ENCODE measurements at places on chromosomes 5 and 9.

GRCh38 chr5:170554521-170555267 lies 50.9 kb downstream of the KCNIP1 start:
- DNase-seq = no peak

DNA sequence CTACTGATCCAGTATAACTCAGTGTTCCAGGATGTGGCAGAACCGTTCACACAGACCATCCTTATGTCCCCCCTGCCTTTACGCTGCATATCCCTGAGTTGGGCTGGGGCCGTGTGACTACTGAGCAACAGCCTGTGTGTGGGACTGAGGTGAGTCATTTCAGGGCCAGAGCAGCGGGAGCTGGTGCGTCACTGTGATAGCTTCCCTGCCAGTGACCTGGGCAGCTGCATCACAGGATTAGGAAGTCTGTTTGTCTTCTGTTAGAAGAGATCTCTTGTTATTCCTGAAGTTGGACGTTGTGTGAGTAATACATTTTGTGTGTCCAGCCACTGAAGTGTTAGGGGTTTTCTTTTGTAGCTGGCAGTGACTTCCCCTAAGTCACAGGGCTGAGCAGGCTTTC lies 35.6 kb downstream of the TPPP start:
- peak; percentile 77 for DNase-seq

- no peak for DNase-seq
Observed at GRCh38 chr9:3879726-3880505, 354.1 kb upstream of the RFX3 start.

- DNase-seq = no peak
Observed at GRCh38 chr9:93223260-93224180, 39.6 kb downstream of the WNK2 start.

DNA sequence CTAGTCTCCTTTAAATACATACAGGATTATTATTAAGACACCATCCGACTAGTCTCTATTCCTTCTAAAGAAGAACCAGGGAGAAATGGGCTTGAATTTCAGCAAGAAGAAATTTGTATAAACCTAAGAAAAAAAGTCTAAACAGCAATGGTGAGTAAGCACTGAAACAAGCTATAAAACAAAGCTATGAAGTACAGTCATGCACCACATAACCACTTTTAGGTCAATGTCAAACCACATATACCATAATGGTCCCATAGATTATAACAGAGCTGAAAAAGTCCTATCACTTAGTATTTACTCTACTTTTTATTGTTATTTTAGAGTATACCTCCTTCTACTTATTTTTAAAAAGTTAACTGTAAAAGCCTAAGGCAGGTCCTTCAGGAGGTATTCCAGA lies 102.0 kb upstream of the NFIB start:
- peak; percentile 36 for DNase-seq

GRCh38 chr5:139389701-139390638 lies at the start of gene MZB1:
TSS of gene MZB1 (minus strand) at chr5:139389913. CDS start at chr5:139389856, 57 bp downstream.
- DNase-seq = no peak

GRCh38 chr9:131140550-131140949 lies 15.2 kb downstream of the NUP214 start:
- DNase-seq = no peak

GRCh38 chr5:132019857-132020555 lies 8.5 kb upstream of the ACSL6 start:
- no peak for DNase-seq

DNA sequence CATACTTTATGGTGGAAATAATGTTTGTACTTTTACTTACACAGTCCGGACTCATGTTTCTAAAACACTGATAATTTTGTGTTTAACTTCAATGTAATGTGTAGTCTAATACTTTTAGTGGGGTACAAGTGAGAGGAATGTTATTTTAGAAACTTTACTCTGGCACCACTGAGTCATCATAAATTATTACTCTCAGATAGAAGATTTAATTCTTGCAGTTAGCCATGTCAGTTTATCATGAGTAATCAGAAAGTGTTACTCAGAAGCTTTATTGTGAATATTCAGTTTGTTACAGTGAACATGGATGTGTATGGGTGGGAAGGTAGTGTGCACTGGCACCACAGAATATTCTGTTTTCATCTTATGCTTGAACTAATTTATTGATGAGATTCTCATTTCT lies 20.0 kb downstream of the OGN start:
- DNase-seq = no peak

DNA sequence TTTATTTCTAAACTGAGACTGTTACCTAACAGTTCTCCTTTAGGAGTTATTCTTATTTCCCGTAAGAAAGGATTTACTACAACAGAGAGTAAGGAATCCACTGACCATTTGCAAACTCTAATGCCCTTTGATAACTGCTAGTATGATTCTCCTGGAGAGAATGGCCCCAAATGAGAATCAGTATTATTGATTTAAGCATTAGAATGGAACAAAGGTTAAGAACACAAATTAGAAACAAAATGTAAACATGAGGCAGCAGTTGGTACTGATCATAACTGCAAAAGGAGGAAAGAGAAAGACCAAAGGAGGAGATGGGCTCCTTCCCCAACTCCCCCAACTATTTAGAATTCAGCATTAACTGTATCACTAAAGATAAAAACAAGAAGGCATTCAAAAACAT lies 30.7 kb downstream of the PSIP1 start:
- no peak for DNase-seq

DNA sequence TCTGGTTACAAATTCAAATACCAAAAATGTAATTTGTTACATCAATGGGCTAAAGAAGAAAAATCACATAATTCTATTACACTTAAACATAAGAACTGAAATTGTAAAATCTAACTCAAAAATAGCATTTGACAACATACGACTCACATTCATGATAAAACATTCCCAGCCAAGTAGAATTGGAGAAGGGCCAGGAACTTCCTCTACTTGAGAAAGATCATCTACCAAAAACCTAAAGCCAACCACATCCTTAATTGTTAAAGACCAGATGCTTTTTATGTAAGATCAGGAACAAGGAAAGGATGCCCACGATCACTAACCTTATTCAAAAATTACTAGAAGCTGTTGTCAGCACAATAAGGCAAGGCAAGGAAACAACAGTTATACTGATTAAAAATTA lies 1819.8 kb upstream of the C9orf72 start:
- DNase-seq = no peak

- DNase-seq = no peak
Observed at GRCh38 chr5:3325201-3325971, 270.2 kb upstream of the IRX1 start.

DNA sequence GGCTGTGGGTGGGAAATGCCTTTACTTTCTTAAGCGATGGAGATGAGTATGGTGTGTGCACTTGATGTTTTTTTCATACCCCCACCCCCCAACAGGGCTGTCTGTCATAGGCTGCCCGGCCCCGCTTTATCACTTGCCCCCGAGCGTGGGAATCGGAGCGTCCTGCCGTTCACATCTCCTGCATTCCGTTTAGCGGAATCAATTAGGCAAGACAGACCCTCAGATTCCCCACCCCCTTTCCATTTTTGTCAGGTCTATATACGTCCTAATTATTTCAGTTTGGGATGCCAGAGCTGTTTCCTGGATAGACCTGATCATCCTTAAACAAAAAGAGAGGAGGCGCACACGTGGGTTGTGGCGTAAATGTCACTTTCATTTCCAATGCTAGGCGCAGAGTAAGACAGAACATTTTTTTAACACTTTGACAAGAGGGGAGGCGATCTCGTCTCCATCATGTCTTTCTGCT lies 217.2 kb downstream of the MEF2C start:
- DNase-seq = no peak

DNA sequence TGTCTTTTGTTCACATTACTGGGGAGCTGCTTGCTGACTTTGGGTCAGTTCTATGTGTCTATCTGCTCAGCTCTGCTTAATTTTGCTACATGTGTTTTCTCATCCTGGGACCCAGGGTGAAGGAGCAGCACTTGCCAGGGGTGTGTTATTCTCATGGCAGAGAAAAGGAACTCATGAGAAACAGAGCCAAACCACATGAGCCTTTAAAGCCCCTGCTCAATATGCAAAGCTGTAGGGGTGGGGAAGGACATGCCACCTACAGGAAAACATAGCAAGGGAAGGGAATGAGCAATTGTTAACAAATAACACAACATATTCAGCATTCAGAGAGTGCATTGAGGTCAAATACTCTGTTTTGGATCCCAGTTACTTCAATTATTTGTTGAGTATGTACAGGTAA lies 290.9 kb downstream of the CDK5RAP2 start:
- no peak for DNase-seq

DNA sequence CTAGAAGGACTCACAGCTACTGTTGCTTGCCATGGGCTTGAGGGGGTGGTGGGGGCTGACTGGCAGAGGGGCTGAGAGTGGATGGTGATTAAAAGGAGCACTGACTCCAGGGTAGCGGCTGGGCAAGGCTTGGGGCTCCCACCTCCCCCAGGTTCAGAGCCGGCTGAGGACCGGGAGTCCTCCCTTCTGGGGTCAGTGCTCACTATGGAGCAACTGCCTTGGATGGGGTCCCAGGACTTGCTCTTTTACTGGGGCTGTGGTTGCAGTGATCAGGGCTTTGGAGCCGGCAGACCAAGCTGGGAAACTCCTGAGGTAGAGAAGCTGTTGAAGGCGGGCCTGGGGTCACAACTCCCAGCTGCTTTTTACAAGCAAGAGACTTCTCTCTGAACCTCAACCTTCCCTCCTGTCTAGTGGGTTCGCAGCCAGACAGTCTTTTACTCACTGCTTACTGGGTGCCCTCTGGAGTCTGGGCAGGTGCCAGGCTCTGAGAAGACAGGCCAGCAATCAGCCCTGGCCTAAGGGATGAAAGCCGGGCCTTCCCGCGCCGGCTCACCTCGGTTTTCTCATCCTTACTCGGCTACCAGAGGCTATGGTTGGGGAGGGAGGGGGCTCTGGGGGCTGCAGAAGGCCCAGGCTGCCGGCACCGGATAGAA lies 795 bp upstream of the ASS1 start:
- DNase-seq = no peak

DNA sequence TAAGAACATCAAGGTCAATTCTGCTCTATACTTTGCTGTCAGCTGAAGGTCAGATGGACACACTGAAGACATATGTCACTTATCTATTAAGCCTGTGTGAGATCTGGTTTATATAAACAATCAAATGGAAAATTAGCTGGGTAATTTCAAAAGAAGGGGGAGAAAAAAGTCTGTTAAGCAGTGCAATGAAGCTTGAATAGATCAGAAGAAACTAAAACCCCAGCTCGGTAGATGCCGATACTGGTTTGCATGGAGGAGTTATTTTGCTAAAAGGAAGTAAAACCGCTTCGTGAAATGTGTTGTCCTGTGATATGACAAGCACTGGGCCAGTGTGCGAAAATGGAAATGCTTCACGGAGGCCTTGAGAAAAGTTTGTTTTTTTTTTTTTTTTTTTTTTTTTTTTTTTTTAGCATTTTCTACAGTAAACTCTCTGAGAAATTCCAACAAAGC lies 148.8 kb downstream of the MEF2C start:
- no peak for DNase-seq

DNA sequence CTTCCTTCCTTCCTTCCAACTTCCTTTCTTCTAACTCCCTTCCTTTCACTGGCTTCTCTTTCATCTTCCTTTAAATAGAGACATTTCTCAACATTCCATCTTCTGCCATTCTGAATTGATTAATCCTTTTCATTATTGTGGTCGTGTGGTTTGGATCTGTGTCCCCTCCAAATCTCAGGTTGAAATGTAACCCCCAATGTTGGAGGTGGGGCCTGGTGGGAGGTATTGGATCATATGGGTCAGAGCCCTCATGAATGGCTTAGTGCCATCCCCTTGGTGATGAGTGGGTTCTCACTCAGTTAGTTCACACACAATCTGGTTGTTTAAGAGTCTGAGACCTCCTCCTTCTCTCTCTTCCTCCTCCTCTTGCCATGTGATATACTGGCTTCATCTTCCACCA lies 130.9 kb upstream of the SV2C start:
- no peak for DNase-seq

DNA sequence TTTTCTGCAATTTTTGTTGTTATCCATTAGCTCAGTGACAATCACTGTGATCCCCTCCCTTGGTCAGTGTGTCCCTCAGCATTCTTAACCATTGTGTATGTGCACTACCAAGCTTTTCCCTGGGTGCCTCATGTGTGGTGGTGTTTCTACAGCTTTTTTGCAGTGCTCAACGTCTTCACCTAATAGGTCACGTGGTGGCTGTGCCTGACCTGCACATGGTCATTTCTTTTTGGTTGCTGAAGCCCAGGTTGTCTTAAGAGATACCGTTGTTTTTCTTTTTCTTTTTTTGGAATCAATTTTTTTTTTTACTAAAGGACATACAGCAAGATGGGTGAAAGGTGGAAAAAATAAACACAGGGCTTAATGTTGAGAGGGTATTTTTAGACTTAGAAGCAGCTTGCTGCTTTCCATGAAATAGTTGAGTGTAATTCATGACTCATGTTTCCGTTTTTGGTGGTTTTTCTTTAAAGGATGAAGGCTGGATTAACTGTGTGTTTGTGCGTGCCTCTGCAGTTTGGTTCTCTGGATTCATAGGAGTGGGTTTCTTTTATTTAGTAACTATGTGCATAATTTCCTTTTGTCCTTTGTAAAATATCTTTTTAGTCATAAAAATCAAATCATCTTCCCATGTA lies 22.2 kb downstream of the SH3GL2 start:
- DNase-seq = peak; percentile 68

DNA sequence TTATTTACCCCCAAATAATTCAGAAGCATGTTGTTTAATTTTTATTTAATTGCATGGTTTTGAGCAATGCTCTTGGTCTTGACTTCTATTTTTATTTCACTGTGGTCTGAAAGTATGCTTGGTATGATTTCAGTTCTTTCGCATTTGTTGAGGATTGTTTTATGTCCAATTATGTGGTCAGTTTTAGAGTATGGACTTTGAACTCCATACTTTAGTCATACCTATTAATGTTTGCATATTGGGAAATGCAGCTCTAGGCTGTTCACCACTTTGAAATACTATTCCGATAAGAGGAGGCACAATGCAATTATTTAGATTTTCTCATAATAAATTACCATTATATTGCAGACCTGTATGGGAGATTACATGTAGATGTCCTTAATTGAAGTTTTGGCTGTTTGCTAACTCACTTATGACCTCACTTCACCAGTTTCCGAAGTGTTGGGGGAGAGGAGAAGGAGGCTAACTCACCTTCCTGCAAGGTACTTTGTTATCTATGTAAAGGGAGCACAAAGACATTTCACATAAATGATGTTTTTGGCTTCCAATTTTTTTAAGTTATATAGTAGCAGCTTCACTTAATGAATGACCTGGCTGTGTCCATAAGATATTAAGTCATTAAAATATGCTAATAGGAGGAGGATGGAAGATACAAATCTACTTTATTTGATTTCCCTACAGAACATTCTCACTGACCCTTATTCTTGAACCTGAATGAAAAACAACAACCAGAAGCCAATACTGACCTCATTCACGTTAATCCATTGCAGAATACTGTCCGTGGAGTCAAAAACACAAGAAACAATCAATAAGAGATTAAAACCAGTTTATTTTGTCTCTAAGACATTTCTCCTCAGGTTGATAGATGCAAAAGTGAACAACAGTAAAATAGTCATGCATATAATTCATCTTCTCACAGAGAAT lies 970.3 kb upstream of the ARRDC3 start:
- no peak for DNase-seq

GRCh38 chr5:176359658-176360057 lies 1.9 kb downstream of the KIAA1191 start:
- DNase-seq = no peak

- DNase-seq = no peak
Observed at GRCh38 chr5:39794513-39795210, 369.9 kb upstream of the DAB2 start.

Data from SJSA1 (cell line).